ENCODE measurements at places on chromosomes 6 and 20.

- no peak for DNase-seq
Observed at GRCh38 chr6:31122791-31123706, 2.8 kb upstream of the CDSN start.

GRCh38 chr6:164168595-164168994, 754.1 kb downstream of the QKI start:
- no peak for DNase-seq

DNA sequence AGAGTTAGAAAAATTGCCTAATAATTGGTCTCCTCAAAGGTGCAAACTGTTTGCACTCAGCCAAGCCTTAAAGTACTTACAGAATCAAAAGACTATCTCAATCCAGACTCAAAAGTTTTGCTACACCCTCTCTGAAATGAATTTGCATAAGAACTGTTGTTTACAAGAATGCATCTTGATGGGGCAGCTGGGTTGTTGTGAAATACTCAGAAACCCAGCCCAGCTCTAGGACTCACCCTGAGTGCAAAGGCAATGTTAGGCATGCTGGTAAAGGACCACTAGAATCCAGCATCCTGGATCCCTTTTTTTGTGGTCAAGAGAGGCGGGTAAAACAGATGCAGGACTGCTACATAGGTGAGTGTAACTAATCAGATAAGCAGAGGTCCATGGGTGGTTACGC, 700.2 kb downstream of the EYS start:
- no peak for DNase-seq

GRCh38 chr6:163485388-163485851, 70.9 kb downstream of the QKI start:
- no peak for DNase-seq

GRCh38 chr20:42795111-42795695, 394.5 kb downstream of the PTPRT start:
- no peak for DNase-seq

GRCh38 chr6:116144605-116145004, 18.7 kb upstream of the COL10A1 start:
- DNase-seq = no peak

DNA sequence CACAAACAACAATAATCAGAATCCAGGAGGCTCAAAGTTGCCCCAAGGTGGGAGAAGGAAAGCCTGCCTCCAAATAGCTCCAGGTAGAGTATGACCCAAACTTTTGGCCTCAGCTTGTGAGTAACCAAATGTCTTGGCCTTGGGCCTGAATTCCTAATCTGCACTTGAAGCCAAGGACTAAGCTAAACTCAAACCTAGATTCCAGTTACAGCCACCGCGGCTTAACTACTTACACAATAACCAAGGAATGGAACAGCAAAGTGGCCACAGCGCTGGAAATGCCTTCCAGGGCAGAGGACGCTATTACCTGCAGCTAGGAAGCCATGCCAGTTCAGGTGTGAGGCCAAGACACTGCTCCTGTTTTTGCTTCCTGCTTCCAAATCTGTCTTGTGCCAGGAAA, 4.6 kb downstream of the NINL start:
- DNase-seq = no peak

DNA sequence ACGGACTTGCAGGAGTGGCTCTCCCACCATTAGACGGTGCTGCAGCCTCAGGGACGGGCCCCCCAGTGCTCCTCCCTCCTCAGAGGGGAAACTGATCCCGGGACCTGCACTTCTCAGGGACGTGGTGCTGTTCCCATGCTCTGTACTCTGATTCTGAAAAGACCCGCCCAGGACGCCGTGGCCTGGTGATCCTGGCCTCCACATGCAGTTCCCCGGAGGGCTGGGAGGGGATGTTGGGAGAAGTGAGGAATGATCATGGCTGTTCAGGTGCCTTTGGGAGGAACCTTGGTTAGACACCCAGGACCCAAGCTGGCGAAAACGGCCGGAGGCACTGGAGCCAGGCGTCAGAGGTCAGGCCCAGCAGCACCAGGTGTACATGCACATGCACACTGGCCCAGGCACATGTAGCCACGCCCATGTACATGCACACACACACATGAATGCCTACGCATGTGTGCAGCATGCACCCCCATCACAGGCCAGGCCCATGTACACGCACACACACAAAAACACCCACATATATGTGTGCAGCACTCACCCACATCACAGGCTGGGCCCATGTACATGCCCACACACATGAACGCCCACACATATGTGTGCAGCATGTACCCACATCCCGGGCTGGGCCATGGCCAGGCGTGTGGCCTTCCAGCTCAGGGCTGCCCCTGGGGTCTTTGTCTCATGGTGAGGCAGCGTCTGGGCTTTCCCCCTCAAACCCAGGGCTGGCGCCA, 52.6 kb upstream of the DACT2 start:
- DNase-seq = no peak

GRCh38 chr6:2844008-2844407, 2.3 kb upstream of the SERPINB1 start:
- DNase-seq = no peak

DNA sequence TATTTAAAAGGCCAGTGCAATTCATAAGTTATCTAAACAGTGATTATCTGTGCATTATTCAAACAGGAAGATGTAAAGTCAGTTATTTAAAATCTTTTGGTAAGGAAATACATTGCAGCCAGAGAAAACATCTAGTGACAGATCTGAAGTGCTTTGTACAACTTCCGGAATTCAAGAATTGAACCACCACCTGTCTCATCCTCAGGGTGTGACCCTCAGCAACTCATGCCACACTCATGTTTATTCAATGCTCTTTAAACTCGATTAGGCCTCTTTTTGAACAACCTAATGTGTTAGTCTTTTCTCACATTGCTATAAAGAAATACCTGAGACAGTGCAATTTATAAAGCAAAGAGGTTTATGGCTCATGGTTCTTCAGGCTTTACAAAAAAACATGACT, 62.6 kb upstream of the GGTLC1 start:
- DNase-seq = no peak

DNA sequence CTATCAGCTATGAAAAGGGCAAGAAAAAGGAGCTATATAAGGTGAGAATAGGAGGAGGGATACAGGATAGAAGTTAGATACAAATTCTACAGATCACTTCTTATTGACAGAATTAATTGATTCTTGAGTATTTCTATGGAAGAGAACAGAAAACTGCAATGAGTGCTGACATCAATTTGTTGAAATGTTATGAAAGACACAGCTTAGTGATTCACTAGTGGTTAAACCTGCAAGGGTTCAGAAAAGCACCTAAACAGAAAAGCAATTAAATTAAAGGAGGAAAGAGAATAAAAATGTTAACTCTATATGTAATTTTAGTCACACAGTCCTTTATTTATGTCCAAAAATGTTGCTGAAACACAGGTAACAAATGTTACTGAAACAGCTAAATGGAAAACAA, 254.4 kb upstream of the RUNX2 start:
- no peak for DNase-seq
